ENCODE measurements at places on chromosomes 1 and 21.

DNA sequence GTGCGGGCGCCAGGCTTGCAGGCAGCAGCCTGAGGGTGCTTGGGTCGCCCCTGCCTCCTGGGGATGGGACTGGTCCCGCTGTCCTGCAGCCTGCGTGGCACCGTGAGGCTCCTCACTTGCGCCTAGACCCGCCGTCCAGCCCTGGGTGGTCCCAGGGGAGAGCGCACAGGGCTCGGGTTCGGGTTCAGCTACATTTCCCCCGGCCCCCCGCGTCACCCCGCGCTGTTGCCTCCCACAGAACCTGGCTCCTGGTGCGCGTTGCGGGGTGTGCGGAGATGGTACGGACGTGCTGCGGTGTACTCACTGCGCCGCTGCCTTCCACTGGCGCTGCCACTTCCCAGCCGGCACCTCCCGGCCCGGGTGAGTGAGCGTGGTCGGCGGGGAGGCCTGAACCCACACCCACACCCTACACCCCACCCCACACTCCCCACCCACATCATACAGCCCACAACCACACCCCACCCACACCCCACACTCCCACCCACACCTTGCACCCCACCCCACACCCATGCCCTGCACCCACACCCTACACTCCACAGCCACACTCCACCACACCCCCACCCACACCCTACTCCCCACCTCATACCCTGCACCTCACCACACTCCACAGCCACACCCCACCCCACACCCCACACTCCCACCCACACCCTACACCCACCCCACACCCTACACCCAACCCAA is 6.2 kb upstream of the PFKL start:
- DNase-seq, result no peak

- DNase-seq, result no peak
These were observed 55.9 kb downstream of the ITPKB start for GRCh38 chr1:226682871-226683814.

- no peak for DNase-seq
These were observed 994.6 kb upstream of the PRMT6 start for GRCh38 chr1:106061586-106062495.

GRCh38 chr1:212030936-212031528 is 4.3 kb downstream of the INTS7 start:
- DNase-seq, result no peak

- DNase-seq, result no peak
These were observed 21.9 kb downstream of the SH2D2A start for GRCh38 chr1:156794506-156795373.

DNA sequence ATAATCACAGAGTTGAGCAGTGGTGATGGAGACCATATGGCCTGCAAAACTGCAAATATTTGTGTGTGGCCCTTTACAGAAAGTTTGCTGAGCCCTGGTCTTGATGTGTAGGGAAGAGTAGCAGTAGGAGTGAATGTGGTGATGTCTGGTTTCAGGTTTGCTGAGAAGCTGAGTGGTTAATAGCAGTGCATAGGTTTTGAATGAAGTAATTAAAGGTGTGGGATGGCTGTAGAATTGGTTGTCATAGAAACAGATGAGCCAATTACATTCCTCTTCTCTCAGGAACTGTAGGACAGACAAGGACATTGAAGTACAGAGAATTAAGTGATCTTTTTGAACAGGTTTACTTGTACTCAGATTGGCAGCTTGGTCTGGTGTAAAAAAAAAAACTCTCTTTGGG is 37.4 kb downstream of the PRDM2 start:
- no peak for DNase-seq
